ENCODE measurements at places on chromosomes 2 and 18.

DNA sequence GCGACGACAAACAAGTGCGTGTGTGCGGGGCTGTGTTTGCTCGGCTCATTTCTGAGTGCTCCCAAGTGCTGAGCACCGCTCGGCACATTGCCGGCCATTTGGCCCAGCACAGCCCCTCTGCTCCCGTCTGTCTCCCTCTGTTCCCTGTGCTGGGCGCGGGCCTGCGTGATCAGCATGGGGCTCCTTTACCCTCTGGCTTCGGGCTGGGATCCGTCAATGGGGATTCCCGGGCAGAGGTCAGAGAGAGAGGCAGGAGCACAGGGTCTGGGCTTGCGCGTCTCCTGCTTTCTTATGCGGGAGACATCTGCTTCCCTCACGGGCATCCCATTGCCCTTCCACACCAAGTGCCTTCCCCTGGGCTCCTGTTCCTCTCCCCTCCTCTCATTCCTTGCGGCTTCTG, 234.0 kb downstream of the ACKR3 start:
- no peak for DNase-seq

GRCh38 chr2:201194097-201194496, 11.2 kb downstream of the CASP10 start:
- no peak for DNase-seq

GRCh38 chr2:231210782-231211181, 12.4 kb downstream of the ARMC9 start:
- no peak for DNase-seq

DNA sequence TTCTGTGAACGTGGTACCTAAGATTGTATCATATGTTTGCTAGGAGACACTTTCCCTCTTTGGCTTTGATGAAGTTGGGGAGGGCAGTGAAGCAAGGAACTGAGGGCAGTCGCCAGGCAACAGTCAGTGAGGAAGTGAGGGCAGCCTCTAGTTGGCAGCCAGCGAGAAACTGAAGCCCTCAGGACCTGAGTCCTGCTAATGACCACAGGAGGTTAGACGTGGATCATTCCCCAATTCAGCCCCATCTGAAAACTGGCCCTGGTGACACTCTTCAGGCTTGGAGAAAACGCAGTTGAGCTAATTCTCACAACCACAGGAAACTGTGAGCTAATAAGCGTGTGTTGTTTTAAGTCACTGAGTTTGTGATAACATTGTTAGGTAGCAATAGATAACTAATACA, 84.5 kb upstream of the REG3G start:
- DNase-seq, result no peak

GRCh38 chr18:28175150-28175929, 1.6 kb downstream of the CDH2 start:
- peak; percentile 20 for DNase-seq

GRCh38 chr18:63348508-63349136, 18.4 kb downstream of the KDSR start:
- DNase-seq, result no peak

- DNase-seq, result no peak
These were observed 111.9 kb downstream of the IRS1 start for GRCh38 chr2:226687641-226688253.

- DNase-seq, result peak; percentile 84
These were observed 56.1 kb downstream of the FARP2 start for GRCh38 chr2:241412144-241412543.

GRCh38 chr2:20650393-20650876, 463 bp downstream of the HS1BP3 start:
- no peak for DNase-seq

- DNase-seq, result peak; percentile 90
These were observed 64.9 kb downstream of the SPRED2 start for GRCh38 chr2:65367524-65367923.

DNA sequence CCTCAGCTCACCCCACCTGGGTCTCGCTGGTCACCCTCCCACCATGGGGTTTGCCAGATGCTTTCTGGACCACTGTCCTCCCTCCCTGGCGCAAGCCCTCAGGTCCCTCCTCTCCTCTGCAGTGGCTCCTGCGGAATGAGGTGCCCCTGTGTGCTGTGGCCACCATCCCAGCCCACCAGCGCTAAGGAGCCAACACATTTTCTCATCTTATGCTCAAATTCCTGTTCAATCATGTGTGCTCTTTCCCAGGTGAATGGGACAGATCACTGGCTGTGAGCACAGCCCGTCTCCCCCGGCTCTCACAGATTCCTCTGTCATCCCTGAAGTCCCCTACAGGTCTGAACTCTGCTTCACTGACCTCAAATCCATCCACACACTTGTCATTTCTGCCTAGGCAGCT, 15.2 kb upstream of the CCDC74B start:
- no peak for DNase-seq
